ENCODE measurements at places on chromosomes 3 and 15.

DNA sequence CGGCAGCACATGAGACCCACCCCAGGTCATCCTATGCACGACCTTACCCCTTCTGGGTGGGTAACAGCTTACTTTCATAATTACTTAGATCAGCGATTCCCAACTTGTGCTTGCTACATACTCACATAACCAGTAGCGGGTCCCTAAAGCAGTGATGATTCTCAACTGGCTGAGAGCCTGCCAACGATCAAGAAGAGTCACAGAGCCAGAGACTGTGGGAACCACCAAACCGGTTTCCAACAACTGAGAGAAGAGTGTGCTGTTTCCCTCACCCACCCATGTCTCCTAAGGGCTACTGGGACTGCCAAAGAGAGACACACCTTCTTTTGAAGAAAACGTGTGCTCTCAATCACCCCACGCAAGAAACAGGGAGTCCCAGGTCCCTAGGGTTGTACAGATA, 12.0 kb upstream of the XXYLT1 start:
- DNase-seq = no peak

- DNase-seq = no peak
These were observed 81.6 kb downstream of the LRRC49 start for GRCh38 chr15:70974004-70974832.

- DNase-seq = no peak
These were observed at the start of gene LMAN1L for GRCh38 chr15:74812533-74812932. Gene LMAN1L, plus strand, starts transcription at chr15:74812835. Its CDS starts 20 bp downstream, at chr15:74812855.

- DNase-seq = no peak
These were observed 860.1 kb downstream of the MCTP2 start for GRCh38 chr15:95091444-95091843.

DNA sequence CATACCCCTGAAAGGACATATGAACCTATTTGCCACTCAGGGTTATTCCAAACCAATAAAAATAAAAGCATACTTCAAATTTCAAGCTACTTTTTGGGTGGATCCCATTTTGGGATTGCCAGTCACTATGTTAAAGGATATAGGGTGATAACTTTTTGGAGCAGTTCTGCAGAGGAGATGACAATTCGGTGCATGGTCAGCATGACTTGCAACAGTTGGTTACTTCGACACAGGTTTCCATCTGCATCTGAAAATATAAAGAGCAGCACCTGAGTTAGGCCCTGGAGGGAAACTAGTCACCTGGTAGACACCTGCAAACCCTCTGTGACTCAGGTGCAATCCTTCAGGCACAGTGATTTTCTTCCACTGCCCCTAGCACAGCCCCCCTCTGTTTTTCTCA, 38.5 kb downstream of the RASGRP1 start:
- no peak for DNase-seq

- no peak for DNase-seq
These were observed 41.3 kb downstream of the FAM174B start for GRCh38 chr15:92614301-92614700.

GRCh38 chr3:47949979-47950378, 66.2 kb downstream of the MAP4 start:
- no peak for DNase-seq

DNA sequence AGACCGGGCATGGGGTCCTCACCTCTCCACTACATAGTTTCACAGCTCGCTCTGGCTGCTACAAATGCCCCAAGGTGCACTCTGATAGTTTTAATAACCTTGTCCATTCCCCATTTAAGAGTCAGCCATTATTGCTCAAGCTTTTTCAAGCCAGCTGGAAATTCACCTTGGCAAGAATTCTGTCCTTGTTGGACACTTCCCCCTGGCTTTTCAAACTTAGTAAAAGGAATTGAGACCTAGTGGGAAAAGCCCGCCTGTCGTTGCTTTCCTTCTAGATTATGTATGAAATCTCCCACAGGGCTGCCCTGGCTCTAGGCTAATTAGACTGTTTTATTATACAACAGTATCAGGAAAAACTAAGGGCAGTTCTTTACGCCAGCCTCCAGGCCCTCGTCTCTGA, 293.7 kb upstream of the GADL1 start:
- DNase-seq = no peak

GRCh38 chr15:31376511-31376910, 49.9 kb downstream of the KLF13 start:
- no peak for DNase-seq

GRCh38 chr15:59237924-59238331, 31.3 kb downstream of the LDHAL6B start:
- DNase-seq = no peak

Data from NCI-H1417 treated with DMSO at 0.1 percent for 48 hours (cell line).